ENCODE measurements at places on chromosomes 5 and 9. TPM values are rescaled to one million over a fixed set of nuclear protein-coding genes. Genes with fewer than 3 reads are reported as not detected.

DNA sequence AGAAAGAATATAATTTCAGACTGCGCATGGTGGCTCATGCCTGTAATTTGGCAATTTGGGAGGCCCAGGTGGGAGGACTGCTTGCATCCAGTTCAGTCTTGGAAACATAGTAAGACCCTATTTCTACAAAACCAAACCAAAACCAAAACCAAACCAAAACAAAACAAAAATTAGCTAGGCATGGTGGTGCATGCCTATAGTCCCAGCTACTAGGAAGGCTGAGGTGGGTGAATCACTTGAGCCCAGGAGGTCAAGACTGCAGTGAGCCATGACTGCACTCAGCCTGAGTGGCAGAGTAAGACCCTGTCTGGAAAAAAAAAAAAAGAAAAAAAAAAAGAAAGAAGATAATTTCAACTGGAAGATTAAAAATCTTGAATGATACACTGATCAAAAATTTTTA is 137.0 kb upstream of the ACOT12 start:
- no peak overlapping the region for H3K4me3 ChIP-seq
- H3K36me3 ChIP-seq, result peaks cover 6% of the 10 kb centered on the region
- H3K4me1 ChIP-seq, result peaks cover 3% of the 10 kb centered on the region
- no peak for DNase-seq
- H3K27ac ChIP-seq, result no peak overlapping the region
- H3K27me3 ChIP-seq, result no peaks in the 10 kb centered on the region

GRCh38 chr5:39274398-39275085 is 55.2 kb upstream of the FYB1 start:
- no peak for DNase-seq
- no peaks in the 10 kb centered on the region for H3K4me1 ChIP-seq
- H3K4me3 ChIP-seq, result no peak overlapping the region

GRCh38 chr5:180047667-180048066 is 23.9 kb downstream of the RNF130 start:
- no peaks in the 10 kb centered on the region for H3K27me3 ChIP-seq
- H3K4me3 ChIP-seq, result no peak overlapping the region
- peaks cover 33% of the 10 kb centered on the region for H3K4me1 ChIP-seq
- H3K36me3 ChIP-seq, result peaks cover 17% of the 10 kb centered on the region

GRCh38 chr5:157961176-157961575 is 102.2 kb upstream of the CLINT1 start:
- H3K27ac ChIP-seq, result peak overlapping the region; percentile 4
- H3K4me3 ChIP-seq, result no peak overlapping the region
- H3K36me3 ChIP-seq, result no peaks in the 10 kb centered on the region
- DNase-seq, result no peak

ITK gene
- total RNA-seq, result not detected

GRCh38 chr9:88783711-88784083 is 207.6 kb upstream of the S1PR3 start:
- H3K4me3 ChIP-seq, result no peak overlapping the region
- no peaks in the 10 kb centered on the region for H3K27me3 ChIP-seq
- peak overlapping the region; percentile 14 for H3K27ac ChIP-seq
- DNase-seq, result no peak

DNA sequence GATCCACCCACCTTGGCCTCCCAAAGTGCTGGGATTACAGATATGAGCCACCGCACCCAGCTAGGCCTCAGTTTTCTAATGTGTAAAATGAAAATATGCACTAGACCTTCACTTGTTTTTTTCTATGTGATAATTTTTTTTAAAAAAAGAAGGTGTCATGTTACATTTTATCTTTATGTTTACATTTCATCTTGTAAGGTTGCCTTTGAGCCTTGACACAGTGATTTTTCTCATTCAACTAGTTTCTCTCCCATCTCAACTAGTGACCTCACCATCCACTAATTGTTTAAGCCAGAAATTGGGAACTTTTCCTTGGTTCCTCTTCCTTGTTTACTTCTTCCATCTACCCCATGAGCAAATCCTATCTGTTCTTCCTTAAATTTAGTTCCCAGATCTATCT is 21.5 kb downstream of the TMC1 start:
- H3K27me3 ChIP-seq, result no peaks in the 10 kb centered on the region
- no peak for DNase-seq
- no peaks in the 10 kb centered on the region for H3K36me3 ChIP-seq
- H3K4me3 ChIP-seq, result no peak overlapping the region

GRCh38 chr5:155884041-155884440 is 442.9 kb upstream of the SGCD start:
- DNase-seq, result no peak
- no peaks in the 10 kb centered on the region for H3K36me3 ChIP-seq
- peaks cover 12% of the 10 kb centered on the region for H3K27me3 ChIP-seq
- no peak overlapping the region for H3K4me3 ChIP-seq
- no peaks in the 10 kb centered on the region for H3K4me1 ChIP-seq

IL3 gene
- not detected for total RNA-seq

ROPN1L gene
- total RNA-seq, result 0.45 TPM

ABLIM3 gene
- total RNA-seq, result 0.27 TPM

DNA sequence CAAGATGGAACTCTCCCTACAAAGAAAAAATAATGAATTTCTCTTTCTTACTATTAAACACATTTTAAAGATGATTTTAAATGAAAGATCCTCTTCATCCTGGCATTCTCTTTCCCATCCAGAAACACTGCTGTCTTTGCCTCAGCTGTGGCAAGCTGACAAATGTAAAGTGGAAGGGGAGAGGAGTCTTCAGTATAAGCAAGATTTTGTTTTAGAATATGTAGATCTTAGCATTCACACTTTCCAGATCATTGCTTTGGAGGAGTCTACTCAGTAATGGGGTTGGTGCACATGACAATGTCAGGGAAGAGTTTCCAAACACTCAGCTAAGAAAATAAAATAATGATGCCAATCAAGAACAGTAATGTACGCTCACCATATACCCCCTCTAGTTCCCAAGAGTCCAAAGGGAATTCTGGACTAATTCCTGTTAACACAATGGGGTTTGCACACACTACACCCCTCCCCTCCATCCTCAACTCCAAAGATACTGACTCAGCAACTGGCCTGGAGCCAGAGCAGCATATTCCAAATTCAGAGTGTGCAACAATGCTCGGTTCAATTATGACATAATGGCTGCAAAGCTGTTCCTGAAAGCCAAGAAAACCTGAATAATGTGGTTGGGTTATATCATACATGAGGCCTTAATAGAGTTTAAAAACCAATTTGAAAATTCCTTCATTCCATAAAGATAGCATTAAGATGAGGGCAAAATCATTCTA is 4.6 kb downstream of the C5orf63 start:
- no peak overlapping the region for H3K27ac ChIP-seq
- H3K27me3 ChIP-seq, result no peaks in the 10 kb centered on the region

- H3K27ac ChIP-seq, result peak overlapping the region; percentile 51
- H3K4me1 ChIP-seq, result peaks cover 19% of the 10 kb centered on the region
- no peaks in the 10 kb centered on the region for H3K36me3 ChIP-seq
- H3K4me3 ChIP-seq, result no peak overlapping the region
- H3K27me3 ChIP-seq, result no peaks in the 10 kb centered on the region
Observed at GRCh38 chr9:83959061-83959460, 21.0 kb downstream of the HNRNPK start.

DNA sequence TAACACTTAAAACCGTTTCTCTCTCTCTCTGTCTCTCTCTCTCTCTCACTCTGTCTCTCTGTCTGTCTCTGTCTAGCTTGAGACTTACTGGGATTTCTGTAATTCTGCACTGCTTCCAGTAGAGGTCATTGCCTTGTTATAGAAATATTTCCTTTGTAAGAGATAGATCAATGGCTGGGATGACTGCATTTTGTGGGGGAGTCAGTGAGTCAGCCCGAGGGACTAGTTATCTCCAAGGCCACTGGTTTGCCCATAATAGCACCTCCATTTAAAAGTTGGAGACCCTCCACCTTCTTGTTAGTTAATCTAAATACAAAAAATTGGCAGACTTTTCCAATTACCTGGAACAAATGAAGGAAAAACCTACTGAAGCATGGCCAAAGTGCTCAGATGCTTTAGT is 547.2 kb downstream of the LRRC70 start:
- H3K27me3 ChIP-seq, result no peaks in the 10 kb centered on the region
- no peaks in the 10 kb centered on the region for H3K36me3 ChIP-seq
- DNase-seq, result no peak
- no peak overlapping the region for H3K27ac ChIP-seq

GRCh38 chr5:77943851-77944250 is 167.7 kb upstream of the TBCA start:
- H3K4me1 ChIP-seq, result peaks cover 11% of the 10 kb centered on the region
- H3K4me3 ChIP-seq, result no peak overlapping the region
- H3K27ac ChIP-seq, result no peak overlapping the region
- H3K36me3 ChIP-seq, result peaks cover 4% of the 10 kb centered on the region
- peaks cover 44% of the 10 kb centered on the region for H3K27me3 ChIP-seq

- no peak for DNase-seq
- H3K27ac ChIP-seq, result peak overlapping the region; percentile 92
- peak overlapping the region; percentile 9 for H3K4me3 ChIP-seq
- H3K4me1 ChIP-seq, result peaks cover 46% of the 10 kb centered on the region
- no peaks in the 10 kb centered on the region for H3K27me3 ChIP-seq
- H3K36me3 ChIP-seq, result no peaks in the 10 kb centered on the region
Observed at GRCh38 chr9:88258024-88258423, 119.7 kb upstream of the SPATA31C2 start.

DNA sequence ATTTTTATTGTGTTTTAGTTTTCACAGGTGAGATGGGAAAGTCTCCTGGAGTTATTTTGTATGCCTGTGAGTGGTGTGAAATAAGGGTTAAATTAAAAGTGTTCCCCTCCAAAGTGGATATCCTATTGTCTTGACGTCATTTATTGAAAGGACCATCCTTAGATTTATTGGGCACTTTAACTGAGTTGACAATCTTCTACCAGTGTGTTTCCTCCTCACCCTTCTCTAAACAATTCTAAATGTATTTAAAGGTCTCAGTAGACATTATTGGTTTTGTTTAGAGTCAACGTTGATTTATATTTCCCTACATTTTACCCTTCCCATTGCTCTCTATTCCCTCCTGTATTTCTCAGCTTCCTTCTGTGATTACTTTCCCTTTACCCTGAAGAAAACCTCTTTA is 40.8 kb downstream of the PRRC1 start:
- H3K4me1 ChIP-seq, result peaks cover 7% of the 10 kb centered on the region
- H3K4me3 ChIP-seq, result no peak overlapping the region
- no peaks in the 10 kb centered on the region for H3K27me3 ChIP-seq

C8G gene
- total RNA-seq, result 1.5 TPM

CACFD1 gene
- 35.4 TPM for total RNA-seq

- peak overlapping the region; percentile 52 for H3K27ac ChIP-seq
- H3K4me3 ChIP-seq, result no peak overlapping the region
- H3K36me3 ChIP-seq, result no peaks in the 10 kb centered on the region
- peaks cover 23% of the 10 kb centered on the region for H3K27me3 ChIP-seq
- H3K4me1 ChIP-seq, result peaks cover 15% of the 10 kb centered on the region
Observed at GRCh38 chr5:109196087-109196822, 213.5 kb downstream of the PJA2 start.

GRCh38 chr9:100472788-100473275 is at the start of gene TMEFF1:
TSS of gene TMEFF1 (plus strand) at chr9:100473149. CDS start at chr9:100473545, 396 bp downstream.
- H3K27me3 ChIP-seq, result no peaks in the 10 kb centered on the region
- peaks cover 14% of the 10 kb centered on the region for H3K4me1 ChIP-seq
- H3K27ac ChIP-seq, result peak within 1 kb of the TSS; percentile 73
- H3K4me3 ChIP-seq, result peak within 1 kb of the TSS; percentile 74
- DNase-seq, result peak; percentile 61

CARTPT gene
- total RNA-seq, result not detected

- no peak overlapping the region for H3K4me3 ChIP-seq
- H3K27ac ChIP-seq, result no peak overlapping the region
Observed at GRCh38 chr5:64973215-64973614, 204.5 kb downstream of the CWC27 start.

GRCh38 chr5:139243425-139243970 is 45.3 kb upstream of the SIL1 start:
- peaks cover 12% of the 10 kb centered on the region for H3K4me1 ChIP-seq
- H3K27ac ChIP-seq, result no peak overlapping the region
- no peaks in the 10 kb centered on the region for H3K36me3 ChIP-seq
- DNase-seq, result no peak

THBS4 gene
- 17.3 TPM for total RNA-seq

DNA sequence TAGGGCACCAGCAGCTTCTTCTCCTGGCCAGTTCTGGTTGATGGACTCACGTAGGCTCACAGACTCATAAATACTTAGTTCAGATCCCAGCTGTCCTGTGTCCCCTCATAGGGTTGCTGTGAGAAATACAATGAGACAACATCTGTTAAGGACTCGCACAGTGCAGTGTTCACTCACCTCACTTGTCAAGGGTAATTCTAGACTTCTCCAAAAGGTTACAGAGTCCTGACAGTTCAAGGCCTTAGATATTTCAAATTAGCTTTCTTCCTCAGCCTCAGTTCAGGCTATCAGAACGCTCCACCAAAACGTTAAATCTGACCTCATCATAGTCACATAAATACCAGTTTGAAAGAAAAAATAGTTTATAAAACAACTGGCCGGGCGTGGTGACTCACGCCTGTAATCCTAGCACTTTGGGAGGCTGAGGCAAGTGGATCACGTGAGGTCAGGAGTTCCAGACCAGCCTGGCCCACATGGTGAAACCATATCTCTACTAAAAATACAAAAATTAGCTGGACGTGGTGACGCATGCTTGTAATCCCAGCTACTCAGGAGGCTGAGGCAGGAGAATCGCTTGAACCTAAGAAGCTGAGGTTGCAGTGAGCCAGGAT is 106.3 kb downstream of the UGCG start:
- peaks cover 8% of the 10 kb centered on the region for H3K27me3 ChIP-seq
- no peak for DNase-seq
- no peaks in the 10 kb centered on the region for H3K4me1 ChIP-seq
- H3K36me3 ChIP-seq, result no peaks in the 10 kb centered on the region
- no peak overlapping the region for H3K4me3 ChIP-seq

- H3K4me3 ChIP-seq, result no peak overlapping the region
- H3K4me1 ChIP-seq, result peaks cover 48% of the 10 kb centered on the region
- H3K36me3 ChIP-seq, result no peaks in the 10 kb centered on the region
Observed at GRCh38 chr5:139133282-139133681, 64.9 kb downstream of the SIL1 start.

- H3K27ac ChIP-seq, result no peak overlapping the region
- H3K4me3 ChIP-seq, result no peak overlapping the region
- no peak for DNase-seq
- no peaks in the 10 kb centered on the region for H3K4me1 ChIP-seq
- H3K27me3 ChIP-seq, result no peaks in the 10 kb centered on the region
- H3K36me3 ChIP-seq, result no peaks in the 10 kb centered on the region
Observed at GRCh38 chr9:89466451-89467277, 31.2 kb downstream of the SEMA4D start.

- DNase-seq, result no peak
- H3K4me1 ChIP-seq, result peaks cover 8% of the 10 kb centered on the region
- H3K36me3 ChIP-seq, result peaks cover 4% of the 10 kb centered on the region
- no peaks in the 10 kb centered on the region for H3K27me3 ChIP-seq
- no peak overlapping the region for H3K4me3 ChIP-seq
- H3K27ac ChIP-seq, result no peak overlapping the region
Observed at GRCh38 chr5:128144491-128144890, 60.9 kb downstream of the SLC12A2 start.

PRRX2 gene
- 10.1 TPM for total RNA-seq

All from mesothelial cell of epicardium (in vitro differentiated cells).